Kidney glomerular epithelial cell (primary cell): ENCODE measurements at places on chromosomes 2 and 18.

DNA sequence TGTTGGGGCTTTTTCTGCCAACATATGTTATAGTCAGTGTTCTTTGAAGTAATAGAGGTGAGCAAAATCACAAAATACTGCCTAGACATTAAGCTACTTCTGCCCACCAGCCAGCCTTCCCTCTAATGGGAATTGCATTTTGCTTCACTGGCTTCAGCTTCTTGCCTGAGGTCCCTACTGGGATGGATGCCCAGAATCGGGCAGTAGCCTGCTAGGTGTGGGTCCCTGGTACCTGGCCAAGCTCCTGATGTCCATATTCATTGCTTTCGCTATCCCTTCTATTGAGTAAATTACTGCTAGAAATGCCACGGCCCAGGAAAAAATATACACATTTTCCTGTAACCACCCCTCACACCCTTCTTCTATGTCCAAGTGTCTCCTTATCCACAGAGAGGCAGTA lies 27.0 kb downstream of the CRYGD start:
- no peak for DNase-seq

DNA sequence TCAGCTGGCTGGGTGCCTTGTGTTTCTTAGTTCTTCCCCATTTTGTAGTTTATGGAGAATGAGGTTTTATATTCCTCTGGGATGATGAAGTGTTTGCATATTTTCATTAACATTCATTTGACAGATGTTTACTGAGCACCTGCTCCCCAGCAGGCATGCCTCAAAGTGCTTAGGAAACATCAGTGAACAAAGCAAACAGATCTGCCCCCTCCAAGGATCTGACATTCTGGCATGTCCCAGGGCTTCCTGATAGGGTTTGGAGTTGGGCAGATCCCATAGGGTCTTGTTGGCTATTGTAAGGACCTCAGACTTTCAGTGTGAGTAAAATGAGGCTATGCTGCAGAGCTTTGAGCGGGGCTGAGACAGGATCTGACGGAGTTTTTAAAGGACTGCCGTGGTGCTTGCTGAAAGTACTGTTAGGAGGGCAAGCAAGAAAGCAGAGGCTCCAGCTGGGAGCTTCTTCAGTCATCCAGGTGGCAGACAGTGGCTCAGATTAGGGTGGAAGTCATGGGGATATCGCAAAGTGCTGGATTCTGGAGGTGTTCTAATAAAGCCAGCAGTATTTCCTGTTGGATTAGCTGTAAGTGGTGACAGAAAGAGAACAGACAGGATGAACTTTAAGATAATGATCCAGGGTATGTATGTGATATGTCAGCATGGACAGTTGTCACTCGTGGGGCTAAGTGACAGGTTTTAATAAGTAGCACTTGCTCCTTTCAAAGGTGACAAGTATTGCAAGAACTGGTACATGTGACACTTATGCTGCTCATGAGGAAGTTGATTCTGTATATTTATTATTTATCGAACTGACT lies 11.3 kb upstream of the IAH1 start:
- DNase-seq: no peak

- no peak for DNase-seq
These were observed 157.5 kb downstream of the LAMA1 start for GRCh38 chr18:6960124-6960523.

GRCh38 chr2:10514273-10514672 lies 66.1 kb upstream of the ODC1 start:
- no peak for DNase-seq

DNA sequence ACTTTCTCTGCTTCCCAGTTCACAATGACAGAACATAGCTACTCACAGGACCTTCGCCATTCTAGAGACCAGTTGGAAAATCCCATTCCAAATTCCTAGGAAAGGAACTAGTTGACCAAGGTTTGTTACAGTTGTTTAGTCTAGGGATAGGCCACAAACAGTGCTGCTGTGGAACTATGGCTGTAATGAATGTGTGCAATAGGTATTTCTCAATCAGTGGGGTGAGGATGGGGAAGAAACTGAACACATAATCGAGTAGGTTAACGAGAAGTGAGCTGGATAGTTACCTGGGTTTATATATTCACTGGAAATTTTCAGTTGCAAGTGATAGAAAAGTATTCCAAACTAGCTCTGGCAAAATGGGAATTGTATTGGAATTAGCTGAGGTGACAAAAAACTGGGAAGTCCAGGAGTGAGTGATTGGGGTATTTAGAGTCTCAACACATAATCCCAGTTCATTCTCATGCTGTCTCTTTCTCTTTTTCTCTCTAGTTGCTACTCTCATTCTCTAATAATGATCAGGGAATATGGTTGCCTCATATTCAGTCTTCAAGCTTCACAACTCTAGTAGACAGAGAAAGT lies 18.2 kb upstream of the HMSD start:
- DNase-seq: no peak

- no peak for DNase-seq
These were observed 117.4 kb downstream of the FMNL2 start for GRCh38 chr2:152452256-152452973.

DNA sequence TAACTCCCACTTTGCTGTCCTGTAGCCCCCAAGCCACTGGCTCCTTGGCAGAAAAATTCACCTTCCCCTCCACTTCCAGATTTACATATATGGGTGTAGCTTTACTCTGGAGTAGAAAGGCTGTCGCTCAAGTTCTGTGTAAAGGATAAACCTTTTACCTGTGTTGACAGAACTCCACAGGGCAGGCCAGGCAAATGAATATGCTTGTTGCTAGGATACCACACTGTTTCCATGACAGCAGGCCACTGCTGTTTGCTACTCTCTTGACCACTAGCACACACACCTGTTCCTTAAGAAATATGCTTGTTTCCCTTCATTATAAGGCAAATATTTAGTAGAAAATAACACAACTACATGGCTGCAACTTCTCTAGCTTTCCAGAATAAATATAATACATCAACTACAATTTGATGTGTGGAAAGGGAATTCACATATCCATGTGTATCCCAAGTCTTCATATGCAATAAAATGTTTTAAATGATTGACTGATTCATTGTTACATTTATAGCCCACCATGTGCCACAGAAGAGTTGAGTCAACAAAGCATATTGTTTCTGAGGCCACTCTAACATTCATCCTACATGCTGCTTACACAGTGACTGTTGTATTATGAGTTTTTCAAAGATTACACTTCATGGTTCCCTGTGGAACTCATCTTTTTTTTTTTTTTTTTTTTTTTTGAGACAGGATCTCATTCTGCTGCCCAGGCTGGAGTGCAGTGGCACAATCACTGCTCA lies 56.2 kb upstream of the ROCK1 start:
- DNase-seq: no peak

DNA sequence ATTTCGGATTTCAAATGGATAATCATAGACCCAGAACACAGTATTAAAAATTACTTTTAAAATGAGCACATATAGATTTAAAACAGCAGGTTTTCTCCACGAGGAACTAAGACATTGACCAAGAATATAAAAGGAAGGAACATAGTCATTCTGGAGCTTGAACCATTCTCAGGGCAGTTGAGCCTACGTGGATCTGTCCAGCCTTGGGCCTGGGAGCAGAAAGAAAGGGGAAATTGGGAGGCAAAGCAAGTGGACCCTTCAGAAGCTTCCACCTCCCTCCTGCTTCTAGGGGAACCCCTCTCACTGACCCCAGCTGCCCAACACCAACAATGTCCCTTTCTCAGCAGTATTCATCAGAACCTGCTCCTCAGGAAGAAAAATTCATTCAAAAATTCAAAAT lies 31.4 kb upstream of the TTC39C start:
- no peak for DNase-seq

- DNase-seq: peak; percentile 75
These were observed 30.2 kb downstream of the PRKCE start for GRCh38 chr2:45681675-45682074.
